ENCODE measurements at places on chromosomes 3 and 15.

DNA sequence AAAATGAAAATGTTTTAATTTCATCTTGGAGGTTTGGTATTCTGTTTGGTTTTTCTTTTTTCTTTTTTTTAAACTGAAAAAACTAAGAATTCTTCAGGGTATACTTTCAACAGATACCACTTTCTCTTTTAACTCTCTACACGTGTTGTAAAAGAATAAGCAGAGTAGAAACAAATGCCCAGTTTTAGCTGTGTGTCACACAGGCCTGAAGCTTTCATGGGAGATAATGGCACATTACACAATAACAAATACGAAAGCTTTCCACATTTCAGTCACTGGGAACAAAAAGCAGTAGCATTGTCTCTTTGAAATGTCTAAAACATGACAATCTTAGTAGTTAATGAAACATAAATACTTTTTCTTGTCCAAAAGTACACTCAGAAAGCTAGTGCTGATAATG lies 818.5 kb downstream of the TBL1XR1 start:
- DNase-seq = no peak

- DNase-seq = no peak
These were observed 475 bp downstream of the EIF4E3 start for GRCh38 chr3:71724584-71725270.

DNA sequence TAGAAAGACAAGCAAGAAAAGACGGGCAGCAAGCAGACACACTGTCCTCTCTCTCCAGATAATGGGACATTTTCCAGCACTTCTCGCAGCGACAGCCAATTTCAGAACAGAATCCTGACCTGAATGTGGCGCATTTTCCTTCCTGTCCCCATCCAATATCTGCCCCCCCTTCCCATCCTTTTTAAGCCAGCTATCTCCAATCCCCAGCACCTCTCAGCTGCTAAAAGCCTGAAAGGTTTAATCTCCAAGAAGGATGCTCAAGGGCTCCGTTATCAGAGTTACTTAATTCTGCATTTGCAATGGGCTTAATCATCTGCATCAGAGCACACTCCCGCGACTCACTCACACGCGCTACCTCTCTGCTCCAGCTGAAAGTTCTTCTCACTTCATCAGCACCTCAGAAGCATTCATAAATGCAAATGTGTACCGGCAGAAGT lies 50.5 kb downstream of the SRGAP3 start:
- DNase-seq = no peak

DNA sequence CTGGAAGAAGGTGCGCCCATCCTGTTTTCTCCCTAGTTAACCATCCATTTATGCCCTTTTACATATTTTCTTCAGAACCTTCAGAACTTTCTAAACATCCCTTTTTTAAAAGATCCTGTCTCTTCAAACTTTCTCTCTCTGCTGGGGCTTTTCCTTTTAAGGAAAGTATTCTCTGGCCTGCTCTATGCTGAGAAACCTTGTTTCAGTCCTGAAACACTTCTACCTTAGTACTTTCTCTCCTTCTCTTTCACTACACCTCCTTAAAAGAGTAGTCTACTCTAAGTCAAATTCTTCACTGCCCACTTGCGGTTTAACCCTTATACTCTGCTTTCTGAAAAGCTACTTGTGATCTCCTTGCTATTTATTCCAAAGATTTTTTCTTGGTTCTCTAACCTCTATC lies 65.6 kb upstream of the SLC12A8 start:
- DNase-seq = no peak

- no peak for DNase-seq
These were observed 34.2 kb downstream of the LIMD1 start for GRCh38 chr3:45628746-45629145.

DNA sequence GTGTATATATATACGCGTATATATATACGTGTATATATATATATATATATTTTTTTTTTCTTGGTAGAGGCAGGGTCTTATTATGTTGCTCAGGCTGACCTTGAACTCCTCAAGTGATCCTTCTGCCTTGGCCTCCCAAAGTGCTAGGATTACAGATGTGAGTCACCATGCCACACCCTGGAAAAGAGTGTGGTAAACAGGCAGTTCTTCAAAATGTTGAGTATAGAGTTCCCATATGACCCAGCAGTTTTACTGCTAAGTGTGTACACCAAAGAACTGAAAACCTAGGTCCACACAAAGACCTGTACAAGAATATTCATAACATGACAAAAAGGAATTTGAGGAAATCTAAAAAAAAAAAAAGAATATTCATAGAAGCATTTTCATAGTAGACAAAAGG lies 71.8 kb upstream of the GCNT3 start:
- DNase-seq = no peak

DNA sequence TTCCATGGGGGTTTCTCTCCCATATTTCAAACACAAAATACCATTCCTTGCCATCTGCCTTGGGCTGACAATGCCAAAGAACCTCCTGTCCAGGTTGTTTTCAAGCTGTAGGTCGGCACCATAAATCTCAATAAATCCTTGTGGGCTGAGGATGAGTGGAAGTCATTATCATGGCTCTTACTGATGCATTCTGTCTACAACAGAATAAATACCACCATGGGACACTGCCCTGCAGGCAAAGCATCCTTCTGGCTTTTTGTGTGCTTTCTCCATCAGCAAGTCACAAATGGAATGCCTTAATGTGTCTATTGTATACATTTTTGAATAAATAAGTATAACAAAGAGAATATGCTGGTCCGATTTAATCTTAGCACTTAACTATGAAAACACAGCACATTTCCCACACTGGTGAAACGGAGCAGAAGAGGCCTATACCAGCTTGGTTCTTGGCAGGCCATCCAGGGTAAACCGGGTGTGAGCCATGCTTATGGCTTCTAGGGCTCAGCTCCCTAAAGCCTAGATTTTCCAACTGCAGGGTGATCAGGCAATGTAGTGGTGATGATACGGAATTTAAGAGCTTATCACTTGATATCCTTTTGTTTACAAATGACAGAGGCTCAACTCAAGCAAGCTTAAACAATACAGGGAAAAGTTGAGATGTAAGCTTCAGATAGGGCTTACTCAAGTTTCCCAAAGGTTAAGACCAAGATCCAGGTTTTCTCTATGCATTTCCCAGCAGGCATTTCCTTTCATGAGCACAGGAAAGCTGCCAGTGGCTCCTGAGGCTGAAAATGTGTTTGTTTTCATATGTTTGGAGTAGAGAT lies 133.2 kb upstream of the LRTM1 start:
- DNase-seq = no peak

DNA sequence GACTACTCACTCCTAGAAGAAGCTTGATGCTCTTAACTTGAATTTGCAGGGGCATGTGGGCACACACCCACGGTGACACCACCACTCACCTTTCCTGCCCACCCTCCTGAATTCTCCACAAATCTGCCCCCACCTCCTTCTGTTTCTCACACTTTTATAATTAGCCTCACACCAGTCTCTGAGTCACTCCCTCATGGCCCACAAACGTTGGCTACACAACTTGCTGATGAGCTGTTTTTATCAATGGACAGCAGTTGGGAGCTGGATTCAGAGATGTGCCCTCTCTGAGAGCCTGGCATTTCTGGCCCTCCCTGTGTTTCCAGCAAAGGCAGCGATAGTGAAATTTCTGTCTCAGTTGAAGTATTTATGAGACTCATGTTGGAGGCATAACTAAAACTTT lies 1.3 kb downstream of the COLQ start:
- no peak for DNase-seq

- no peak for DNase-seq
These were observed 610.2 kb upstream of the ROBO2 start for GRCh38 chr3:76429581-76430177.

GRCh38 chr3:109631897-109632296 lies 294.6 kb upstream of the DPPA4 start:
- no peak for DNase-seq

GRCh38 chr3:198113206-198114053 lies 153.4 kb downstream of the LMLN start:
- DNase-seq = no peak

DNA sequence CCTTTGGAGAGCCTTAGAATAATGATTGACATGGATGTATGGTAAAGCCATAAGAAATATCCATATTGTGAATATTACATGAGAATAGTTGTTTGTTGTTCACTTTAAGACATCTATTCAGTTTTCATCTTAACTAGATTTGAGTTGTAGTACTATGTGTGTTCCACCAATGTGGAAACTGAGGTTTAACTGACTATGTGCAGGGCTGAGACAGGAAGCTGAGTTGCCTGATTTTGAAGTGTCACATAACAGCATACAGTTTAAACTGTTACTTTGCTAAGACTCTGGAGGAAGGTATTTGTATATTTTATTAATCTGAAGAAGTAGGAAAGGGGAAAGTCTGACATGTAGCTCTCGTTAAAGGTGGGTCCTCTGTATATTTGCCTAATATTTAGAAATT lies 2.1 kb downstream of the ECT2 start:
- DNase-seq = no peak

DNA sequence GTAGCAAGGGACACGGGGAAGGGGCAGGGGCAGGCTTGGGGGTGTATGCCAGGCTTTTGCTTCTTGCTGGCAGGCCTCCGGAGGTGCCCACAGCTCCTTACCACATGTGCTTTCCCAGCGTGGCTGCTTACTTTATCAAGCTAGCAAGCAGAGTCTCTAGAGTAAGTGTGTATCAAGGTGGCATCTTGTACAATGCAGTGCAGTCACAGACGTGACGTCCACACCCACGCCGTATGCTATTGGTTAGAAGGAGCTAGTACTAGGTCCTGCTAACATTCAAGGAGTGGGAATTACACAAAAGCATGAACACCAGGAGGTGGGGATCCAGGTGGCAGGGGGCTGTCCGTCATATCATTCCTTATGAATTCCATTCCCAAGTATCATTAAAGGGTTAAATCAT lies 15.3 kb upstream of the AGBL1 start:
- DNase-seq = no peak

DNA sequence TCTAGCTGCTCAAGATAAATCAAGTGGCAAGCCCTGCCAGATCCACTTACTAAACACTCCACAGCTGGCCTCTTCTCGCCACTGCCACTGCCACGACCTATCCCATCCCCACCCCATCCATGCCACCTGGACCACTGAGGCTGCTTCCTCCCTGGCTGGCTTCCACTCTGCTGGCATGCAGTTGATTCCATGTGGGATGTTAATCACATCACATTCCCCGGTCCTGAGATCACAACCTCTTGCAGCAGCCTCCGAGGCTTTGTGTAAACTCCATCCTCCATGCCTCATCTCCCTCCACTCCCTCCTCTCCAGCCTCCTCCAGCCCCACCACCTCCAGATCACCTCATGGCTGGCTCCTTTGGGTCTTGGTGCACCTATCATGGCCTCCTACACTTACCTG lies 7.7 kb downstream of the NCKIPSD start:
- DNase-seq = no peak

DNA sequence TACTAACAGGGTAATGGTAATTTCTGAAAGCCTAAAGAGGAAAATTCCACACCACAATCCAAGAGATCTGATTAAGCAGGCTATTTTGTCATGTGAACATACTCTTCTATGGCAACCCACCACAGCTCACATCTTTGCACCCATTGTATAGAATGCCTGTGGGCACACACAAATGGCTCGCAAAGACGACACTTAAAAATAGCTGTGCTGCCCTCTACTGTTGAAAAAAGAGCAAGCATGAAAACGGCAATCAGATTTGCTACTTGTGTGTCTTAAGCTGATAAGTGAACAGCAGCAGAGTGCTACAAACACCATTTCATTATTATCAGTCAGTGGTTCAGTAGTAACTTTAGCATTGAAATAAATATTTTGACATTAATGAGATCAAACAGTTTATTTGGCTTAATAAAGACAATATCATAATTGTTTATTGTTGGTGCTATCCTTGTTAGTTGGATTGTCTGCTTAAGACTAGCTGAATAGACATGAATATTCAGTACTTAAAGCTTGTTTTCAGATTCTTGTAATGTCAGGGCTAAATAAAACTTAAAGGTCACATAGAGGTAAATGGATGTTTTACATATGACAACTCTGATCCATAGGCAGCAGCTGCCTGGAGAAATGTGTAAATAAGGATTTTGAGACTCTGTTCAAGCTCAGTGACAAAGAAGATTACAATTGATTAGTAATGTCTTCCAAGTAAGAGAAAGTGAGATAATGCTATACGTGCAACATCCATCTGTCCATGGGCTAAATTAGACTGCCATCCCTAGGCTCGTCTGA lies 199.1 kb downstream of the LRRN1 start:
- no peak for DNase-seq

GRCh38 chr3:191030929-191031328 lies 168.1 kb upstream of the OSTN start:
- no peak for DNase-seq

DNA sequence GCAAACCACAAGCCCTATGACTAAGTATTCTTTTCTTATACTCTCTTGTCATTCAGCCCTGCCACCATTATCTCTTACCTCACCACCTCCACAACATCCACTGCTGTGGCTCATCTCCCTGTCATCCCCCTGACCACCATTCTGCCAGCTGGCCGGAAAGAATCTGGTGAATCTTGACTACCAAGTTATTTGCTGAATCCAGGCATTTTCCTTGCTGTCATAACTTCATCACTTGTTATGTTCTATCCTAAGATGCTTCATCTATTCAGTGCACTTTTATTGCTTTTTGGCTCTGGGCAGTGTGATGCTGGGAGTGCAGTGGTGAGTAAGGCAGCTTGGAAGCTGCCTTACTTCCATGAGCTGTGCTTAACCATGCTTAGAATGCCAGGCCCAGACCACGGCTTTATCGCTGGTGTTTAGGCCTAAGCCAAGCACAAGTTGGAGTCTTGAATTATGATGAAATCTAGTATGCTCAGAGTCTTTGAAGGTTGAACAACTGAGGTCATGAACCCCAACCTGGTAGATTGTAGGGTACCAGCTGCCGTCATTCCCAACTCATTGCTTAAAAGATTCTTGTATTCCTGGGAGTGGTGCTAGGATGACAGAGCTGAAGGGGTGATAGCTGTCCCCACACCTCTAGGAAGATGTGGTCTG lies 27.0 kb upstream of the APH1B start:
- DNase-seq = no peak

DNA sequence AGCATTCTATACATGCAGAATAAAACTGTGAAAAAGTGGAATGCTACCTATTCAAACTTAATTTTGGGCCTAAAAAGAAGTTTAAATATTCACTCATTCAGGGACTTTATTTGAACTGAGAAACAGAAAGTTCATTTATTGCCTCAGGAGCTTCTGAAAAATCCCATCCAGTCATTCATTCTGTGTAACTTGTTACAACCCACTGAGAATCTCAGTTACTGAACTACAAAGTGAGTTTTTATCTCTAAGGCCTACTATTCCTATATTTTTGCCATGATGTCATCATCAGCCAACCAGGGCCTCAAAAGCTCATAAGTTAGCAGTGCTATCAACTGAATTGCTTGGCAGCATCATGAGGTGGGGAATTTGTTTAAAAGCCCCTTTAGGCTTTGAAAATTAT lies 98.0 kb upstream of the BOC start:
- no peak for DNase-seq

GRCh38 chr3:27454914-27455313 lies 29.3 kb downstream of the SLC4A7 start:
- DNase-seq = no peak

GRCh38 chr3:31039145-31039544 lies 144.7 kb upstream of the GADL1 start:
- DNase-seq = no peak

Data from NCI-H1048 (cell line).